ENCODE measurements at places on chromosomes 3 and 15.

DNA sequence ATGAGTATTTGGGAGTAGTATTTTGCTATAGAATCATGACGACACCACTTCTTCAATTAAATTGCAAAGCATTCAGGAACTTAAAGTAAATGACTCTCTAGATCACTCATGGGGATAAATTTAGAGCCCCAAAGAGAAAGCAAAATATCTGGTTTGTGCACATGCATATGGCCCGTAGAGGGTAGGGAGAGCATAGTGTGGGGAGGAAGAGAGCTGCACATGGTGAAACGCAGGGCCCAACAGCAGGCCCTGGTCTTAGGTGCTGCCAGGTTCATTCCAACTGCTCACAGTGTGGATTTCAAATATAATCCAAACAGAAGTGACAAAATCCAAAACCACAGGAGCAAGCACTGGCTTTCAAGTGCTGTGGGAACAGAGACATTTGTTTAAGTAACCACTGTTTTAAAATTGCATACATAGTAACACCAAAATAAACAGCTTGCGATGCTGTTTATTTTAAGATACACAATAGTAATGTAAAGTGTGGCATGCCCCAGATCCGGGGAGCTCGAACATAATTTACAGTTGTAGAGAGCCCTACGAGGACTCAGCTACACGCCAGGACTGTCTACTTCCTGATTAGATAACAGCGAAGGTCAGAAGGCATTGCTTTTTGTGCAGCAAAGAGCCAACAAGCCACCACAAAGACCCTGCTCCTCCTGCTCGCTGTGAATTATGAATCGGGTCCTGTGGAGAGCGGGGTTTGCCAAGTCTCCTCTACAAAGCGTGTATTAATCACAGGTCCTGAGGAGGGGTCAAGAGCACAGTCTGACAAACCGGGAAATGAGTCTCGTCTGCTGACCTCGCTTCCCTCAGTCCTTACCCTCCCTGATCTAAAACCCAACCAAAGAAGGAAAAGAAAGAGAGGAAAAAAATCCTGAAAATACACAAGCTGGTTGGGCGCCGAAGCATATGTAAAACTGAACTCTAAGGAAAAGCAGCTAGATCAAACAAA is 80.6 kb downstream of the MEIS2 start:
- DNase-seq, result no peak

- DNase-seq, result no peak
Observed at GRCh38 chr15:34951993-34952392, 17.5 kb downstream of the AQR start.

DNA sequence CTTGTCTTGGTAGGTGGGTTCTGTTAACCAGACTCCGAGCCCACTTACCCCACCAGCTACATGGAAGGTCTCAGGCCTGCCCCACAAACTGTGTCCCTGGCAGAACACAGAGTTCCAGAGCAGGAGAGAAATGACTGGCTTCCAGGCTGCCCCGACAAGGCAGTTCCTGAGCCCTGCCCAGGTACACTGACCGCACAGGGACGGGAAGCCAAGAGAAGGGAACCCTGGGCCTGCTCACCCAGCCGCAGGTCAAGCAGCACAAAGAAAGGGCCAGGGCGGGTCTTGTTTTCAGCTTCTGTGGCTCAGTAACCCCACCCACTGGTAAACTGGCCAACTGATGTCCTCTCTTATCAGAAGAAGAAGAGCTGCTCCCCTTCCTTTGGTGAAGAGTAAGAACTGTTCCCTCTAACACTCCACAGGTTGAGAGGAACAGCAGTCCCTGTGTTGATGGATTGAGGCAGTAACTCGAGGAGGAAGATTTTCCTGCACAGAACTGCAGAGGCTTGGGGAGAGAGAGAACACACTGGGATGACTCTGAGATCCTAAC is 68.4 kb downstream of the CRTC3 start:
- peak; percentile 86 for DNase-seq

GRCh38 chr3:122955916-122956692 is 71.5 kb downstream of the SEMA5B start:
- no peak for DNase-seq

Measured in hematopoietic multipotent progenitor cell treated with erythropoietin and hydrocortisone succinate and interleukin-3 and kit ligand, for 17 days (in vitro differentiated cells).